ENCODE measurements at places on chromosomes 2 and 18.

GRCh38 chr18:50886929-50887328 is 8.0 kb downstream of the ME2 start:
- DNase-seq: no peak

- no peak for DNase-seq
Observed at GRCh38 chr2:61995515-61995914, 90.0 kb downstream of the COMMD1 start.

- DNase-seq: peak; percentile 47
Observed at GRCh38 chr2:26561918-26562810, 79.0 kb downstream of the CIB4 start.

DNA sequence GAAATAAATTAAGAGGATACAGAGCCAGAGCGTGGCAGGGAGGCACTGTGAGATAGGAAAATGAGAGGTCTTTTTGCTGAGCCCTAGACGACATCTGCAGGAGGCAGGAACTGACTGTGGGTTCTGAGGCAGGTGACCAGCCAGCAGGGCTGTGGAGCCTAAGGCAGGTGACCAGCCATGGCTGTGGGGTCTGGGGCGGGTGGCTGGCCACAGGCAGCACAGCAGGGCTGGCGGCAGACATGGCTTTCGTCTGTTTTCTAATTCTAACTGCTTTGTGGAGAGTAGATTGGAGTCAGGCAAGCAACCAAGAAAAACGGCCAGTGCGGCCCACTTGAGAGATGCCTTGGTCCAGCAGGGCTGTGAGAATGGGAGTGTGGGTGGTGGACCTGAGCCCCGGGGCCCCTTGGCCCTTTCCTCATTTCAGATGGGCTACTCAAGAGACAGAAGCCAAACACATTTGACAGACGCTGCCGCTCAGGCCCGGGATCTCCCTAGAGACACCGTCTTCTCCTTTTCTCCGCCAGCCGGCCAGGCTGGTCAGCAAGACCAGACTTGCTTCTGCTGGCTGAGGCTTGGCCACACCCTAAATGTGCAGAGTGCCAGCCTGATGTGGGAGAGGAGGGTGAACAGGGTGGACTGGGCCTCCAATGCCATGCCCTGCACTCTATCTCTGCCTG is 19.7 kb upstream of the GNAL start:
- no peak for DNase-seq

DNA sequence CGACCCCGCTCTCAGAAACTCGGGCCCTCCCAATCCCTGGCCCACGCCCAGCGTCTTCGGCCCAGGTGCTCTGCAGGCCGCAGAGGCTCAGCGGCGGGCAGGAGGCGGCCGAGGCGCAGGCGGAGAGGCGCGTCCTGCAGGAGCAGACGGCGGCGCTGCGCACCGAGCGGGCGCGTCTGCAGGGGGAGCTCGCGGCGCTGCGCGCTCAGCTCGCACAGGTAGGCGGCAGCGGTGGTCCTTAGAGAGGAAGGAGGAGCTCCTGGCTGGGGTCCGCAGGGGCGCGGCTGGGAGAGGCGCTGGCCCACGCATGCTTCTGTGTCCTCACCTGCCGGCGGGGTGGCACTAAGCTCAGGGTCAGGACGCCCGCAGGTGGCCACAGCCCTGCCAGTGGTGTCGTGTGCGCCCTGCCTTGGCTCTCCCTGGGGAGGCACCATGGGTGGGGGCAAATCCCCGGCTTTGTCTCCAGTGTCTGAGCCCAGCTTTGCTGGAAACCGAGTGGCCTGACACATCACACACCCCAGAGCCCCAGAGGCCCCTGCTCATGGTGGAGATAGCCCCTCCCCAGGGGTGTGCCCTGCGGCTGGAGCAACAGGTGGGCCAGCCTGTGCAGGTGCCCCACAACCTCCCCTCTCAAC is 14.9 kb upstream of the SNED1 start:
- peak; percentile 84 for DNase-seq

DNA sequence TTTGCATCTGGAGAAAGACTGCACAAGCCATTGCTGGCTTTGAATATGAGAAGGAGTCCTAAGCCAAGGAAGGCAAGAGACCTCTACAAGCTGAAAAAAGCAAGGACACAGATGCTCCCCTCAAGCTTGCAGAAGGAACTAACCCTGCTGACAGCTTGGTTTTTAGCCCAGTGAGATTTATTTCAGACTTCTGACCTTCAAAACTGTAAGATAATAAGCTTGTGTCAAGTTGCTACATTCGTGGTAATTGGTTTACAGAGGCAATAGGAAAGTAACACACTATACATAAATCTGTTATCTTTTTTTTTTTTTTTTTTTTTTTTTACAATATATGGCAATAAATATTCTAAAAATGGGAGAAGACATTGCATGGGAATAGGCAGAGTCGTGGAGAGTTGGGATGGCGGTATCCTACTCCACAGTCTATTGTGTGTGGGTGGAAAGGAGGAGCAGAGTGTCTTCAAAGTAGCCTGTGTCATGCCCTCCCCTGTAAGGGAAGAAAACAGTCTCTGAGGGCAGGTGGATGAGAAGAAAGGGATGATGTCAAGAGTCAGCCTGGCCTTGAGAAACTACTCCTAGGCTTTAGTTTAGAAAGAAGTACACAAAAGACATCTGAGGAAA is 196.9 kb downstream of the THSD7B start:
- DNase-seq: no peak

GRCh38 chr18:37584217-37584616 is 18.6 kb upstream of the CELF4 start:
- DNase-seq: no peak

GRCh38 chr2:127052771-127053691 is 53.9 kb downstream of the BIN1 start:
- DNase-seq: no peak

- DNase-seq: no peak
Observed at GRCh38 chr2:66481100-66481549, 46.2 kb downstream of the MEIS1 start.

DNA sequence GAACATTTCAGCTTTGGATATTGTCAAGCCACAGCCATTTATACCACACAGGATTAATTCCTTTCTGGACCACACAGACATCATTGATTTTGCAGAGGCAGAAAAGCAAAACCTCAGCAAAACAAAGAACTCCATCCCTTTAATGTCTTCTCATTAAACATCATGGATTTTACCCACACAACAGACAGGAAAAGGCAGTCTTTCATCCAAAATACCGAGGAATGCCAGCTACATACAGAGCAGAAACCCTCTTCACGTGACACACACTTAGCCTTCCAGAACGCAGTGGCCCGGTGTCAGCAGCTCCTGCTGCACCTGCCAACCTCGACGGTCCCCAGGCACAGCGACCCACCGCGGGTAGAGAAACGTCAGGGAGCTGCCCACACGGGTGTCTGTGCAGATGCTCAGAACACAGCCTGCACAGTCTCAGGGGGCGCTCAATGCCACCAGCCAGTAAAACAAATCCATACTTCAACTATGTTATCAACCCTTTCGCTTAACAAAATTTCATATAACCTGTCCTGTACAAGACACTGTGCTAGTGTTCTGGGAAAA is 304.5 kb downstream of the EIPR1 start:
- no peak for DNase-seq

GRCh38 chr2:79935771-79936657 is 368.5 kb downstream of the LRRTM1 start:
- DNase-seq: peak; percentile 67

DNA sequence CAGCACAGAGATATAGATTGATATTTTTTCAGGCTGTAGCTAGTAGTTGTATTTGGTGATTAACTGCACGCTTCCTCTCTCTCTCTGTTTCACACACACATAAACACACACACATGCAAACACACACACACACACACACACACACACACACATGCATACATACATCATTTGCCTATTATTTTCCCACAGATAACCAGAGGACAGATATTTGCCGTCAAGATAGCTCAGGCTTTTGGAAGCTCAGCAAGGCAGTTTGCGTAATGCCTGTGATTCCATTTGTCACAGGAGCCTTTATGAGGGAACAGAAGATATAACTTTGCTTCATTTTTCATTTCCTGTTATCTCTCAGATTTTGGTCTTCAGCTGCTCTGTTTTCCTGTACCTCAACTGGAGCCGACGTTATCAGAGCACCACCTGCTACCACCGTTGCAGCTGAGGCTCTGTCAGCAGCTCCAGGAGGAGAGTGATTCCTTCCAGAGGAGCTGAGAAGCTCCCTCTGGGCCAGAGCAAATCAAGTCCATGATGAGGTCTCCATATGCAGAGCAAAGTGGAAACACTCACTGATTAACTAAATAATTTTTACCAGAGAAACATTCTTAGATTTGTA is 341.9 kb upstream of the PIK3C3 start:
- no peak for DNase-seq

- no peak for DNase-seq
Observed at GRCh38 chr18:77071061-77071460, 61.5 kb downstream of the MBP start.

DNA sequence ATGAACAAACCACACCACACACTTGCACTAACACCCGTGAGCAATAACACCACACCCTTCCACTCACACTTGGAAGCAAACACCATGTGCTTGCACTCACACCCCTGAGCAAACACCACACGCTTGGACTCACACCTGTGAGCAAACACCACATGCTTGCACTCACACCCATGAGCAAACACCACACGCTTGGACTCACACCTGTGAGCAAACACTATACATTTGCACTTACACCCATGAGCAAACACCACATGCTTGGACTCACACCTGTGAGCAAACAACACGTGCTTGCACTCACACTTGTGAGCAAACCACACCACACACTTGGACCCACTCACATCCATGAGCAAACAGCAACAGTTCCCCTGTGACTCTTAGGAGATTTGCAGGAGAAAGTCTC is 24.4 kb downstream of the SNTG2 start:
- no peak for DNase-seq

DNA sequence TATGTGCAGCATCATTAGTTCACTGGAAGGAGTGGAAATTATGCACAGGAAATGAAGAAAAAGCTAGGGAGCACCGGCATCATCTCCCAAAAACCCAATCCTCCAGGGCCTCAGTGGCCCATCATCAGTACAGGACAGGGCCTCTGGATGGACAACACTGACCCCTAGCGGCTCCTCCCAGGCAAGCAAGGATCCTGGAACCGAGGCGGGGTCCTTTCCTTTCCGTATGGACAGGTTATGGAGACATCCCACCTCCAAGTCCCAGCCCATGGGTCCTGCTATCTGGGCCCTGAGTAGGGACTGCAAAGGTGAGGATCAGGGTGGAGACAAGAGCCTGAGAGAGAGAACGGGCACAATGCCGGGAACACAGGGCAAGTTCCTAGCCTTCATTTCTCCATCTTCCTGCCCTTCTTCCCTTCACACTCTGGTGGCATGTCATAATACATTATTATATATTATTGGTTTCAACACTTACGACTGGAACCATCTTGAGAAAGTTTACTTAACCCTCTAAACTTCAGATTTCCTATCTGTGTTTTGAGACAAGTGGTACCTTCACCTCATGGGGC is 68.2 kb downstream of the ZNF516 start:
- DNase-seq: peak; percentile 87

- peak; percentile 61 for DNase-seq
Observed at GRCh38 chr2:65722028-65722778, 289.8 kb upstream of the SPRED2 start.
